CD4-positive, alpha-beta T cell treated with Interferon gamma for 1 hour (primary cell): ENCODE measurements at places on chromosomes 3 and 15.
A peak's percentile ranks its signal among the peaks of the same experiment; 100 is the strongest.

- DNase-seq: no peak
Observed at GRCh38 chr3:26588931-26589330, 33.6 kb upstream of the LRRC3B start.

DNA sequence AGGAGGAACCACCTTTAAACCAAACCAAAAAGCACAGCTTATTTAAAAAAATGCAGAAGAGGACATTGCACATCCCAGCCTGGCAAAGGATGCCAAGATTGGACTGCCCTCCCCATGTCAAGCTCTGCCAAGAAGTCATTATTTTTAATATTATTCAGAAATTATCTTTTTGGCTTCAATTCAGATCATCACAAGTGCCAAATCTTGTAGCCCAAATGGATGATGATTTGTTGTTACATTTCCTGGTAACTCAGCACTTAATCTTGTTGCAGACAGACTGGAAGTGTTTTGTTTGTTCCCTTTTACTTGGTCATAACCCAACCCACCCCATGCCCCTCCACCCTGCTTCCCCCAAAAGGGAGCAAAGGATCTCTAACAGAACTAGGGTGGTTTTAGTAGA lies 28.1 kb upstream of the LXN start:
- DNase-seq: no peak

- no peak for DNase-seq
Observed at GRCh38 chr3:153182501-153183293, 20.7 kb downstream of the RAP2B start.

GRCh38 chr3:187211532-187212195 lies 14.4 kb downstream of the RTP1 start:
- DNase-seq: no peak

GRCh38 chr15:38080651-38081275 lies 146.3 kb downstream of the TMCO5A start:
- DNase-seq: no peak

DNA sequence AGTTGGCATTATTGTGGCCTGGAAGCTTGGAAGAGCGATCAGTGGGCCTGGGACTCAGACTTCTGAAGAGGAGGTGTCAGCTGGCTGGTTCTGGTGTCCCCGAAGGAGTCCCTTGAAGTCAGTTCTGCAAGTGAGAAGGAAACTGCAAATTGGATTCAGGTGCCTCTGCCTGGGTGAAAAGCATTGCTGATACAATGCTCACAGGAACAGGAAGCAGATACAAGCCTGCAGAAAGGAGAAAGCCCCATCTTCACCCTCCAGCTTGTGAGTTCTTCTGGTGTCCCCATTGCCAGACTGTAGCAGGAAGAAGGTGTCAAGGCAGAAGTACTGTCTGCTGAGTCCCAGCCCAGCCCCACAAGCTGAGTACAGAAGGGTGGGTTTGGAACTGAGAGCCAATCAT lies 271.3 kb downstream of the PLOD2 start:
- DNase-seq: no peak

GRCh38 chr3:125104639-125105038 lies 48.8 kb upstream of the HEG1 start:
- no peak for DNase-seq

DNA sequence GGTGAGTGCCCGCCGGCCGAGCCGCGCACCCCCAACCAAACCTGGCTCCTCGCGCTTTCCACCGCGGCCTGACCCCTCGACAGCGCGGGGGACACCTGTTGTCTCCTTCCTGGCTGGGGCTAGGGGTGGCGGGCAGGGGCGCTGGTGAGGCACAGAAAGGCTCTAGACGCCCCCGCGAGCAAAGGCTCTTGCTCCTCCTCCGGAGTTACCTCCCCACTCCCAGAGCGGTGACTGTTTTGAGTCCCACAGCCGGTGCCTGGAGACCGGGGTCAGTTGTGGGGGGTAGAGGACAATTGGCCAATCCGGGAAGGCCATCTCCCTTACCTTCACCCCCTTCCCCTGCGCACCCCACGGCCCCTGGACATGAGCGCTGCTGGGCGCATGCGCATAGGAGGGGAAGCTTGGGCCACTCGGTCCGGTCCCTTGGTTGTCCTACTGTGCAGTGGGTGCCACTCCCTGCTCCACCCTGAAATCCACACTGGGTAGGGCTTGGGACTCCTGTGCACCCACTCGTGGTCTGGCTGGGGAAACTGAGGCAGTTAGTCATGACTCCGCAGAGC lies 554 bp downstream of the CHST13 start:
- no peak for DNase-seq

DNA sequence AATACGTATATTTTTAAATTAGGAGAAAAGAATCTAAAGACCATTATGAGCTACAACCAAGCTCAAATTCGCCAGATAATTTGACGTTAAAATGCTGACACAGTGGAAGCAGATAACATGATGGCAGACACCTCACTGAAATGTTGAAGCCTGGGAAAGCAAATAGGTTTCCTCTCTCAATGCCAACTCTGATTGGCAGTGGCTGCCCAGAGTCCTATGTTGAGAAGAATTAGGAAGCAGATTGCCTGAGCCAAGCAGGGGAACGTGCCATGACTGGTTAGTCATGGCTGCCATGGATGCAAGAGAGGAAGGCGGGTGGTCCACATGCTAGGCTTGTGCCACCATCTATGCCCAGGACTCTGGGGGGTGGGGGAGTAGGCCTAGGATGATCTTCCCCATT lies 3.2 kb downstream of the UNC45A start:
- DNase-seq: no peak

- no peak for DNase-seq
Observed at GRCh38 chr3:125386811-125387210, 11.7 kb upstream of the ZNF148 start.

- no peak for DNase-seq
Observed at GRCh38 chr3:47877290-47877689, 74.4 kb downstream of the DHX30 start.

GRCh38 chr3:42025370-42026138 lies 63.7 kb upstream of the ULK4 start:
- peak; percentile 44 for DNase-seq

DNA sequence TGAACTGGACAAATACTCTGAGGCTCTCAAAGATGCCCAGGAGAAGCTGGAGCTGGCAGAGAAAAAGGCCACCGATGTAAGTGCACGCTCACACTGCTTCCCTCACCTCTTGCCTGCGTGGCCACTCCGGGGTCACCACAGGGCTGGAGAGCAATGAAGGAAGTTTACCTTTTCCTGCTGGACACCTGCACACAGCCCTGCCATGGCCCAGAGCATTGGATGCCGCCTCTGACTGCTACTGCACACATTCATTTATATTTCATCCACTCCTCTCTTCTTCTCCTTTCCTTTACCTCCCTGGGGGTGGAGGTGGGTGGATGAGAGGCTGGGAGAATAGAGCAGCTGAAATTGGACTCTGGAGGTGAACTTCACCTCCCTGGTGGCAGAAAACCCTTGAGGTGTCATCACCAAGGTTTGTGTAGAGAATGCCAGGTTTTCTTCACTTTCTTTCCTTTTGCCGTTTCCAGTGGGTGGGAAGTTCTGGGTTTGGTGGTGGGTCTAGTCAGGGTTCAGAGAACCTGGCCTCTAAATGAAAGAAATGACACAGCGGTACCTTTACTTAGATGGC lies 1.6 kb downstream of the TPM1 start:
- DNase-seq: no peak

GRCh38 chr3:107068980-107069379 lies 308.3 kb upstream of the CCDC54 start:
- DNase-seq: no peak
